ENCODE measurements at places on chromosomes 4 and X.

GRCh38 chr4:53196882-53197771 lies 168.7 kb downstream of the SCFD2 start:
- DNase-seq, result peak; percentile 47

- no peak for DNase-seq
These were observed 50.5 kb downstream of the OCRL start for GRCh38 chrX:129590596-129590995.

- DNase-seq, result peak; percentile 2
These were observed 475.9 kb downstream of the PDHA2 start for GRCh38 chr4:96315815-96316214.

DNA sequence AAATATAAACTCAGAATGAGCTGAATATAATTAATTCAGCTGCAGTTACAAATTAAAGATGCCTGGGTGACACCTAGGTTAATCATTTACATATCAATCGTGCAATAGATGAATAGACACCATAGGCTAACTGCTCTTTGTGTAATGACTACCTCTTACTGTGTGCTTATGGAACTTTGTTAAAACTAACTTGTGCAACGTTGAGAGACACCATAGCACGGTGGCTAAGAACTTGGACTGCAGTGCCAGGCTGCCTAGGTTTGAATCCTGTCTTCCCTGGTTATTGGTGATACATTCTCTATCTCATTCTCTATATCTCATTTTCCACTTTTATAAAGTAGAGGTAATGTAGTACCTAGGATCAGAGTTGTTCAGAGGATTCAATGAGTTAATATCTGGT lies 46.9 kb downstream of the SMAD1 start:
- no peak for DNase-seq

DNA sequence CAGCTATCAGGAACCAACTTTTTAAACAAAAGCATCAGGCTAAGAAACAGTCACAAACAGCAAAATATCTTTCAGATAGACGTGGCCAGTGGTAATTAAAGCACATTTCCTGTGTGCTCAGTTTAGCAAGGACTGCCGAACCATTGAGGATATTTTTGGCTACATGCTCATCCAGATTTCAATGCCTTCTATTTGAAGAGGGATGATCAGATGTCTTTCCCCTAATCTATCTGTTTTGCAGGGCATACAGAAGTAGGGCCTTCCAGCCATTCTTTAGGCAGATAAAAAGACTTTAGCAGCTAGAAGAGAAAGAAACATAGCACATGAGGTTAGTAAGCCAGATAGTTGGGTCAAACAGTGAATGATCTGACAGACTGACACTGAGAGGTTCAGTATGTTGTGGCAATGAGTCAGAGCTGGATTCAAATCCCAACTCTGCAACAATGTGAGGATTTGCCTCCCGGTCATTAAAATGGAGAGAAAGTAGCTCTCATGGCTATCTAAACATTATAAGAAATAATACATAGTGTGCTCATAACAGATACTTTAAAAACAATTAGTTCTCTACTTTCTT lies 100.0 kb upstream of the PRKG2 start:
- DNase-seq, result peak; percentile 1

DNA sequence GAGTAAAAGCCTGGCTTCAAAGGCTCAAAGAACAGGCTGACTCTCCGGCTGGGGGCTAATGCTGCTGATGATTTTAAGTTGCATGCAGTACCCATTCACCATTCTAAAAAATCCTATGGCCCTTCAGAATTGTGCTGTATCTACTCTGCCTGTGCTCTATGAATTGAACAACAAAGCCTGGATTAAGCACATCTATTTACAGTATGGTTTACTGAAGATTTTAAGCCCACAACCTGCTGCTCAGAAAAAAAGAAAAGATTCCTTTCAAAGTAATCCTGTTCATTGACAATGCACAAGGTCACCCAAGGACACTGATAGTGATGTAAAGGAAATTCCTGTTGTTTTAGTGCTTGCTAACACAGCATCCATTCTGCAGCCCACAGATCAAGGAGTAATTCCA lies 84.9 kb upstream of the SFRP2 start:
- DNase-seq, result no peak

DNA sequence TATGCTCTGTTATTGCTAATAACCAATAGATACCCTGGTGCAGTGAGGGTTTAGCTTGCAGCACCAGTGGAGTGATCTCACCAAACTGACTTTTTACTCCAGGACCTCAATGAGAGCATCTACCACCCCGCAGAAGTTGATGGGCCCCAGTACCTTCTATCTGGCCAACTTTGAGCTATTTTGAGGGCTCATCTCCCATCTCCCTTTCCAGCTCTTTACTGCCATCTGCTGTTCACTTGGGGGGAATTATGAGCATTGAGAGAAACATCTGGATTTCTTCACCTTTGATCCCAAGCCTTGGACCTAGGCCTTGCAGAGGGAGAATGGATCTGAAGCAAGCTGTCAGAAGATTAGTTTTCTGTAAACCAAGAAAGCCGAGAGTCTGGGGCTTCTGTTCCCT lies 143.6 kb downstream of the TMEM164 start:
- peak; percentile 42 for DNase-seq

DNA sequence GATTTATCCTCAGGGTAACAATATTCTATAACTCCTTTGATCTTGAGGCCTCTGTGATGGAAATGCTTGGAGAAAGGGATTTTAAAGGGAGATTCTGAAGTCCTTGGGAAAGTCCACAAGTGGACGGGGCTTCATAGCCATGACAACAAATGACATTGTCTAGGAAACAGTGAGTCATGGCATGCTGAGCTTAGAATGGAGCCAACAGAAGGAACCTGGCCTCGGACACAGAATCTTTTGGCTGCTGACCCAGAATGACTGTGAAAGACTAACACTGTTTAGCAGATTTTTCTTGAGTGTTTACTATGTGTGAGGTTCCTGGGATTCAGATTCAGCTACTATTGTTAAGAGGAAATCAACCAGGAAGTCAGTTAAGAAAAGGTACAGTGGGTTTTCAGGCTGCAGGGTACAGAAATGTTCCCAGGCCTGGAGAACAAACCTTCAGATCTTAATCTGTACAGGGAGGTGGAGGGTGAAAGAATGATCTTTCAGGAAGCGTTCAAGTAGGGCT lies 18.1 kb upstream of the CXCL2 start:
- peak; percentile 95 for DNase-seq

- no peak for DNase-seq
These were observed 7.7 kb upstream of the PGM2 start for GRCh38 chr4:37818752-37819151.

- peak; percentile 12 for DNase-seq
These were observed 168.4 kb upstream of the NRK start for GRCh38 chrX:105653891-105654290.

DNA sequence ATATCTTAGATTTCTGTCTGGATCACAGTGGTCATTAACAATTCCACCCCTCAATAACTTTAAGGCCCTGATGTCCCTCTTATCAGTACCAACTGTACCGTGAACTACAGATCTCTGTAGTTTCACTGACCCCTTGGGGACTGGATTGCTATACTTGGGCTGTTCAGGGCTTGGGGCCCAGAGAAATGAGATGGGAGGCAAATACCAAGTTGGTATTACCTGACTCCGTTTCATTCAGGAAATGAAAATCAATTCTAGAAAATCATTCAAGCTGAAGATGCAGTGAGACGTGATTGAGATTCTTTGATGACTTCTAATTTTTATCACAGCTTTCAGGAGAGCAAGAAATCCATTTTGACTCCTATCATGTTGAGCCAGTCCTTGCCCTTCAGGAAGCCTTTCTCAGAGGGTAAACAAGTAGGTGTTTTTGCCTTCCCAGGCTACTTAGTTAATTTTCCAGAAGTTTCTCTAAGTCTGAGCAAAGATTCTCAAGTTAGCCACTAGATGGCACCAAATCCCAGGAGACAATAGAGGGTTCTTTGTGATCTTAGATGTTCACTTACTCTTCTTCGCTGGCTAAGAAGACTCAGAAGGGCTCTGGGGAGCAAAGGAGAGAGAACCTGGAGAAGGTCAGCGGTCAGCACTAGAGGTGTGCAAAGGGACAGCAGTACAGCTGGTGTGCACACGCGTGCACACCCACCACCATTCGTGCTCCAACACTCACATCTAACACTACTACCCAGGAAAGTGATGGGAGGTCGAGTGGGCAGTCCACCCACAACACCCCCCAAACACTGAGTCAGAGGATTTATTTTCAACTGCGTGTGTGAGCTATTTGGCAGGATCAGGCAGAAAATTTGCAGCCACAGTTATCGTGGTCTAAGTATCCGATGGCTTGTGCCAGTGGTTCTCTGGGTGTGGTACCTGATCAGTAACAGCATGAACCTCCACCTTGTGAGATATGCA lies 7.4 kb downstream of the HNRNPH2 start:
- peak; percentile 53 for DNase-seq

DNA sequence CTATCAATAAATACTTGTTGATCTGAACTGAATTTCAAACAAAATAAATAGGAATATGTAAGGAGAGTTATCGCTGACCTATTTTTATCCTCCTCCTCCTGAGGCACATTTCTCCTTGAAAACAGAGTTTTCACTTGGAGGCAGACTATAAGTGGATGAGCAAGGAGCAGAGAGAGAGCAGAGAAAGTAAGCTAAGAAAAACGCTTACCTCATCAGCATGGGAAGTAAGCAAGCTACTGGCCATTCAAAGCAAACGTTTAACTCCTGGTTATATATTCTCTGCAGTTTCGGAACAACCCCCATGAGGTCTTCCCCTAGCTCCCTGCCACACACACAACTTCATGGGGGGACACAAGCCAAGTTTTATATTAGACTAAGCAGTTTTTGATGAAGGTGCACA lies 13.2 kb downstream of the ZDHHC9 start:
- DNase-seq, result no peak

- DNase-seq, result no peak
These were observed 187.3 kb upstream of the INTU start for GRCh38 chr4:127445471-127445870.

- DNase-seq, result peak; percentile 51
These were observed 30.1 kb upstream of the CFAP299 start for GRCh38 chr4:80305466-80305865.

DNA sequence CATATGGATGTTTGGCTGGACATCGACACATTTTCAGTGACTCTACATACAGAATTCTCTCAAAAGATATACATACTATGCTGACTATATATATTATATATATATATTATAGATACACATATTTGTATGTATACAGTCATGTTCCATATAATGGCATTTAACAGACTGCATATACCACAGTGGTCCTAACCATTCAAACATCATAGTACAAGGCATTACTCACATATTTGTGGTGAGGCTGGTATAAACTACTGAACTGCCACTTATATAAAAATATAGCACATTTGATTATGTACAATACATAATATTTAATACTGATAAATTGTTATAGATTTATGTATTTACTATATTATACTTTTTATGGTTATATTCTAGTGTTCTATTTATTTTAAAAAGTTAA lies 168.5 kb downstream of the IL15 start:
- DNase-seq, result no peak

DNA sequence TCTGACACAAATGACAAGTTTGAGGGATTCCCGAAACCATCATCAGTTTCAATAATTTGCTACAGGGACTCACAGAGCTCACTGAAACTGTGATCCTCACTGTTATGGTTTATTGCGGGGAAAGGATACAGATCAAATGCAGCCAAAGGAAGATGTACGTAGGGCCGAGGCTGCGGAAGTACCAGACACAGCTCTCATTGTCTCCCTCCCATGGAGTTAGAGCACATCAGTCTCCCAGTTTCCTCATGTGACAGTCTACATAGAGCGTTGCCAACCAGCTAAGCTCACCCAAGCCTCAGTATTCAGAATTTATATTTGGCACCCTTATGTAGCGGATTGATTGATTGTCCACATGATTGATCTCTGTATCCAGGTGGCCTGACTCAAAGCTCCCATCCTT lies 137.8 kb upstream of the TENM3 start:
- DNase-seq, result no peak

DNA sequence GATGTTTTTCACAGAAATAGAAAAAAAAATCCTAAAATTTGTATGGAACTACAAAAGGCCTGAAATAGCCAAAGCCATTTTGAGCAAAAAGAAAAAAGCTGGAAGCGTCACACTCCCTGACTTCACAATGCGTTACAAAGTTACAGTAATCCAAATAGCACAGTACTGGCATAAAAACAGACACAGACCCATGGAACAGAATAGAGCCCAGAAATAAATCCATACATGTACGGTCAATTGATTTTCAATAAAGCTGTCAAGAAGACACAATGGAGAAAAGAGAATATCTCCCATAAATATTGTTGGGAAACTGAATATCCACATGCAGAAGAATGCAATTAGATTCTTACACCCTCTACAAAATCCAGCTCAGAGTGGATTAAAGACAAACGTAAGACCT lies 208.2 kb downstream of the AFAP1 start:
- no peak for DNase-seq

DNA sequence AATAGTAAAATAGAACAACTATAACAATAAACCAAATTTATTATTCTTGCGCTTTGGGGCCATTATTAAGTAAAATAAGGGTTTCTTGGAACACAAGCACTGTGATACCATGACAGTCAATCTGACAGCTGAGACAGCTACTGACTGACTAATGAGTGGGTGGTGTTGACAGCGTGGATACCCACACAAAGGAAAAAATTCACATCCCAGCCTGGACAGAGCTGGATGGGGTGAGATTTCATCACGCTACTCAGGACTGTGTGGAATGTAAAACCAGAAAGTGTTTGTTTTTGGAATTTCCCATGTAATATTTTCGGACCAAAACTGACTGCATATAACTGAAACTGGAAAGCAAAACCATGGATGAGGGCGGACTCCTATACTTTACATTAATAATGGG lies 48.8 kb downstream of the IGFBP7 start:
- DNase-seq, result peak; percentile 71

- DNase-seq, result peak; percentile 52
These were observed 35.8 kb downstream of the BCOR start for GRCh38 chrX:40061871-40062524.

- peak; percentile 22 for DNase-seq
These were observed 44.2 kb upstream of the SMAD1 start for GRCh38 chr4:145437466-145437865.

GRCh38 chr4:172945611-172946010 lies 223.0 kb upstream of the GALNT7 start:
- no peak for DNase-seq

GRCh38 chr4:18980516-18981233 lies 959.1 kb upstream of the LCORL start:
- peak; percentile 58 for DNase-seq

- DNase-seq, result no peak
These were observed 120.8 kb downstream of the DTHD1 start for GRCh38 chr4:36402008-36402758.

GRCh38 chrX:153688506-153688905 lies 780 bp downstream of the SLC6A8 start:
- no peak for DNase-seq

DNA sequence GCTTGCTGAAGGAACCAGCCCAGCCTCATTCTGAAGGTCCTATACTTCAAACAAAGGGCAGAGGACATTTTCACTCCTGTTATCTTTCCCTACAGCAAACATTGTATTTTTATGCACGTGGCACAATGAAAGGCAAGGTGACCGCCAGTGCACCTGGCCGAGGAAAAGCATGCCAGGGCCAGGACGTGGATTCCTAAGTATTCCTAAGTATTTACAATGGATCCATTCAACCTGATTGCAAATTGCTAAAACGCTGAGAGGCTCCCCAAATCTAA lies 127.9 kb upstream of the FTHL17 start:
- no peak for DNase-seq

All from mammary epithelial cell (primary cell).